ENCODE measurements at places on chromosomes 2 and 18. TPM values are rescaled to one million over a fixed set of nuclear protein-coding genes. Genes with fewer than 3 reads are reported as not detected.

Gene SERPINB3
- total RNA-seq: not detected

DNA sequence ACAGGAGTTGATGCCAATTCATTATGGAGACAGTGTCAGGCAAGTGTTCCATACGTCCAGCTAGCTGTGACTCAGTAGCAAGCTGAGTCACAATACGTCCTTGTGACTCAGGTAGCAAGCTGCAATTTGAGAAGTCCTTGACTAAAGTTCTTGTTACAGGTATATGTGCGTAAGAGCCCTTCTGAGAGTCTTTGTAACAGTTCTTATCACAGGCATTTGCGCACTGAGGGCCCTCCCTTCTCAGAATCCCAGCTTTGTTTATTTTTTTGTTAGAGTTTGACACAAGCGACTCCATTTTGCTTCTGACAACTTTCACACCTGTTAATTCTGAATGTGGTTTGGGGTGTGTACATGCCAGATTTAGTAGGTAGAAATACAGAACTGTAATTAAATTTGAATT lies 20.1 kb upstream of the ACMSD start:
- no peak for DNase-seq

Gene TSPYL6
- 0.54 TPM for total RNA-seq

- no peak for DNase-seq
These were observed 35.1 kb downstream of the RAMP1 start for GRCh38 chr2:237894396-237894979.

Gene BCL11A
- 4.6 TPM for total RNA-seq
